ENCODE measurements at places on chromosomes 3 and 15.
A peak's percentile ranks its signal among the peaks of the same experiment; 100 is the strongest.

- no peak for DNase-seq
Measured at GRCh38 chr3:104632521-104632920, 734.2 kb upstream of the ALCAM start.

DNA sequence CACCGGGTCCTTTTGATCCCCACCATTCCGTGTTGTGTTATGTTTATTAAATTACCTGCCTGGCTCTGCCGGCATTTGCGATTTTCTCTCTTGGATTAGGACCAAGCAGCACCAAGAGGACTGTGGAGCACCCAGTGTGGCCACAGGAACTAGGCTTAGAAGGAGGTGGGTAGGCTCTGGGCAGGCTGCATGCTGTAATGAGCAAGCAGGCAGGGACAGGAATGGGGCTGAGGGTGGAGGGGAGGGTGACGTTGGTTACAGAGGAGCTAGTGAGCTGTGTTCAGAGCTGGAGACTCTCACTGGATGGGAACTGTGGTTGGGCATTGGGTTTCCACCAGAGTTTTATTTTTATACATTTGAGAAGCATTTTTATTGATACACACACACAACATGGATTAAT, 7.9 kb upstream of the SCN5A start:
- no peak for DNase-seq

DNA sequence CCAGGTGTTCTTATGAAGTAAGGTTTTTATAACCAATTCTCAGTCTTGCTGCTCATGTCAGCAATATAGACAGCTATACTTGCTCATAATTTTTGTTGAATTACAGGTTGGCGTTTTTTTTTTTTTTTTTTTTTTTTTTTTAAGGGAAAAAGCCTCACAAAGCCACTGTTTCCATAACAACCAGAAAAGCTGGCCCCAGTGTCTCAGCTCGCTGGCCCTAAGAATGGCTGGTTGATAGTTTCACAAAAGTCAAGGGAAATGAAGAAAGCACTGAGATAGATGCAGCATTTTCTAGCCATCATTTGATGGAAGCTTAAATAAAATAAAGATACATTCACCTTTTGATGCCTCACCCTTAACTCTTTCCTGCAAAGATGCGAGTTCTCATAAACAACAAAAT, 121.9 kb downstream of the C3orf70 start:
- no peak for DNase-seq

- DNase-seq, result no peak
Measured at GRCh38 chr3:111069974-111070771, 1.4 kb upstream of the NECTIN3 start.

DNA sequence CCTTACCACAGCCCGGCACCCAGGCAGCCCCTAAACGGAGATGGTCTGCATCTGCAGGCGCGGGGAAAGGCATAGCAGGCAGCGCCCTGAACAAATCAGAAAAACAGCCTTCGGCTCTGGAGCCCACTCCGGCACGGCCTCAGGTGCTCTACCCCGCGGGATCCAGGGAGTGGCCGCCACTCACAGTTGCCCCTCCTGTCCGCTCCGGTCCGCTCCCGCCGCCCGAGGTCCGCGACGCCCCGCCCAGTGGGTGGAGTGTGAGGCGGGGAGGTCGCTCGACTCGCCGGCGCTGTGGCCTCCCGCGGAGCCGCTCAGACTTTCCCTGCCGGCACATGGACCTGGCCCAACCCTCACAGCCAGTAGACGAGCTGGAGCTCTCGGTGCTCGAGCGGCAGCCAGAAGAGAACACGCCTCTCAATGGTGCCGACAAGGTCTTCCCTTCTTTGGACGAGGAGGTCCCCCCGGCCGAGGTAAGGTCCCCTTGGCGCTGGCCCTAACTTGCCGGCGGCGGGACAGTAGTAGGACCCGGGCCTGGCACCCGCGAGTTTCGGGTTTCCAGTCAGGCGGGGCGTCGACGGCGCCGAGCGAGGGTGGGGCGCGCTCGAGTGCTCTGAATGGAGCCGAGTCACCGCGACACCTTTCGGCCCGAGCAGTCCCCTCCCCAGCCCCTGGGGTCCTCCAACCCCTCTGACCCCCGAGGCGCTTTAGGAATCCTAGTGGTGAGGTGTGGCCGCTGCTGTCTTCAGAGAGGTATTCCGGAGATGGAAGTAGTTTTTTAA, at the start of gene C3orf52:
Gene C3orf52 (plus strand): TSS at position 314 of the 779 bp plus-strand sequence. CDS start 19 bp downstream, at position 333.
- DNase-seq, result peak; percentile 38

DNA sequence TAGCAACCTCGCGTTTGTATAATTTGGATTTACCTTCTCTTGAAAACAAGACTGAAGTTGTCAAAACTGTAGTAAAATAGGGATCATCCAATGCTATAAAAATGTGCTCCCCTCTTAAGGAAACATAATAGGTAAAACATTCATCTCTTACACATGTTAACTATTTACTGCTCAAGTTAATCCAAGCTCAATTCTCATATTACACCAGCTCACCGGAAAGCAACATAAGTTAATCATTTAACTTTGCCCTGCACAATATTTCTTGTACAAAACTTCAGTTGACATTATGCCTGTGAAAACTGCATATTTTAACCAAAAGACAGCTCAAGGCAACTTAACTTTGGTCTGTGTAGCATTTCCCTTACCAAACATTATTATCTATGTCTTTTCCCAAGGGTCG, 634.2 kb downstream of the NAALADL2 start:
- DNase-seq, result no peak

- no peak for DNase-seq
Measured at GRCh38 chr15:58377193-58377592, 54.6 kb upstream of the LIPC start.

DNA sequence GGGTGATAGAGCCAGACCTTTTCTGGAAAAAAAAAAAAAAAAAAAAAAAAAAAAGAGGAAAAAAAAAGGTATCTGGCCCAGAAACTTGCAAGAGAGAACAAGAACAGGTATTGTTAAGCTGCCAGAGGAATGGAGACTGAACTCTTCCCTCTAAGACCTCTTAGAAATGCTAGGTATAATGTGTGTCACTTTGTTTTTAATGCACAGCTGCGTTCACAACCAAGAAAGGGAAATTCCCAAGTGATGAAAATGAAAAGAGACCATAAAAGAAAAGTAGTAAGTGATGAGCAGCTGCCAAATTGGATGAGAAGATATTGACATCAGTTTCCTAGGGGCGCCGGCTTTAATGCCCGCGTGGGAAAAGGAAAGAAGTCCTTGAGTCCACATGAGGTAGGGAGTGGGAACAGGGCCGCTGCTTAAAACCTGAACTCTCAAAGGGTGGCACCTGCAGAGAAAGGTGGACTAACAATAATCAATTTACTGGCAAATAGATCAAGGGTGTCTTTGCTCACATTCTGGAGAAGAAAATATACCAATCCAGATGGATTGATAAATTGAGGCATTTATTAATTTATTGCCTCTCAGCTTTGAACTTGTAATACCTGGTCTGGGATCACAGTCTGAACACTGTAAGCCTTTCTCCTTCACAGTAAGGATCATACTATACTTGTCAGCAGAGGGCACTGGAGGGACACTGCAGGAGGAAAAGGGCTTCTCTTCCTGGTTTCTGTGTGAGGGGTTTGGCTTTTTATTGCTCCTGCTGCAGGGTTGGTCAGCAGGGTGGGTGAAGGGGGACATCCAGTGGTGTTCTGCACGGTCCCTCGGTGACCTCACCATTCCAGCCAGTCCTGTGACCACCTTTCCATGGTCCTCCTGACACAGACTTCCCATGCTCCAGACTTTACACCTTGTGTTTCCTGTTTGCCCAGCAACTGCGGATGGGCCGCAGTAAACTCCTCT, 131.6 kb downstream of the AQP9 start:
- no peak for DNase-seq

DNA sequence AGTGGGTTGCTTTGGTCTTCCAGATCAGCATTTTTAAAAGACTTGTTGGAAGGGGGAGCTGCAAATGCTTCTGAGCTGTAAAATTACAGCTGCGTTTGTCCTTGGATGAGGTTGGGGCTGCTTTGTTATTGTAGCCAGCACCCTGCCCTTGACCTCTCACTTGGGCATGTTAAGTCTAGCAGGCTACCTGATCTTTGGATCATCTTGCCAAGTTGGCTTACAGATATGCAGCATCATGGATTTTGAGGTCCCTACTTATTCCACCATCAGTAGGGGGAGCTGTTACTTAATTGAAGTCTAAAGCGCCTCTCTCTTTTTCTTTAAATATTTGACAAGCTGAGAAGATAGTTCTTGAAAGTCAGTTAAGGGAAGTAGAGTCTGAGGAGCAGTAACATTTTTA, 793.0 kb downstream of the MCTP2 start:
- DNase-seq, result no peak

GRCh38 chr15:79897380-79897678, 515 bp upstream of the MTHFS start:
- no peak for DNase-seq

DNA sequence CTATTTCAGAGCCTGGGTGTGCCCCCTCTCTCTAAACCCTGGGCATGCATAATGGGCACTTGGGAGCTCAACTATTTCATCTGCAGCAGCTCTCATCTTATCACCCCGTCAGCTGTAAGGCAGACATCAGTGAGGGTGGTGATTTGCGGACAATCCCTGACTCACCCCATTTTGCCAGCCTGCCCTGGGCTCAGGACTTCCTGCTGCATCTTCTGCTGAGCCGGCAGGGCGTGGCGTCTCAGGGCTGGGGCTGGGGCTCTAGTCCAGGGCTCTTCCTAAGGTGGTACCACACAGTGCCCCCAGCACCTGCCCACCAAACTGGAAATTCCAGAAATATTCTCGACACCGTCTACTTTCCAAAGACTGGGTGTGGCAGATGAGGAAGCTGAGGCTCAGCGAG, 925 bp upstream of the PSTPIP1 start:
- peak; percentile 55 for DNase-seq

DNA sequence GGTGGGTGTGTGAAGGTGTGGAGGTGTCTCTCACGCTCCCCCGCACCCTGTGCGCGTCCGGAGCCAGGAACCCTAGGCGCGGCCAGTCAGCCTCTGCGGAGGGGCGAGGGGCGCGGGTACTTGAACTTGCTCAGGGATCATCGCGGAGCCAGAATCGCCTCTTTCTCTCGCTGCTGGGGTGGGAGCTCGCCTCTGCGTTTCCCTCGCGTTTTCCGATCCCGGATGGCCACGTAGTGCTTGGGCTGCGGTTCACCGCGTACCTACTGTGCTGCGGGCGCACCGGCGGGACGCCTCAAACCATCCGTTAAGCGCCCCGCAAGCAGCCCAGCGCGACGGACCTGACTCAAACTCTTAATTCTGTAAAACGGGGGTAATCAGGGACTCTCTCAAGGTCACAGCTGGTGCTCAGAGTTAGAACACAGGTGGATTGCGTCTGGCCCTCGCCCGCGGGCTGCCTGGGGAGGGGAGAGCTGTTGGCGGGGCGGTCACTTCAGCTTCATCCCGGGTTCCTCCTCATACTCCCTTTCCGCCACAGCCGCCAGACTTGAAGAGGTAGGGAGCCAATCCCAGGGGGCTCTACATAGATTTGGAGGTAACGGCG, 686 bp downstream of the MYRIP start:
- no peak for DNase-seq

DNA sequence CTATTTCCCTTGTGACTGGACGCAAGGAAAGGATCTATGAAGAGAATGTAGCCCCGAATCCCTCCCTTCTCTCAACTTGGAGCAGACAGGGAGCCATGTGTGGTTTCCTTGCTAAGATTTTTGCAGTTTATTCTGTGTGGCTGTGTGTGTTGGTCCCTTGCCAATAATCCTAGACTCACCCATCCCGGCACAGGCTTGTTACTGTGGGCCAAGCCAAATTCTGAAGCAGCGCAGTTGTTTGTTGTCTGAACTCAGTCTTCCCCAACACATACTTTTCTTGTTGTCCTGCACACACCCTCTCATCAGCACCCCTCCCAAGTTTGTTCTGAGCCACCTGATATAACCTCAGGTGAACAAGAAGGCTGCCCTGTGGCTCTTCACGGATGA, 193.3 kb upstream of the CTDSPL start:
- no peak for DNase-seq

GRCh38 chr3:186609247-186609868, 3.5 kb upstream of the AHSG start:
- no peak for DNase-seq

- no peak for DNase-seq
Measured at GRCh38 chr3:83890763-83891135, 1068.0 kb upstream of the CADM2 start.

DNA sequence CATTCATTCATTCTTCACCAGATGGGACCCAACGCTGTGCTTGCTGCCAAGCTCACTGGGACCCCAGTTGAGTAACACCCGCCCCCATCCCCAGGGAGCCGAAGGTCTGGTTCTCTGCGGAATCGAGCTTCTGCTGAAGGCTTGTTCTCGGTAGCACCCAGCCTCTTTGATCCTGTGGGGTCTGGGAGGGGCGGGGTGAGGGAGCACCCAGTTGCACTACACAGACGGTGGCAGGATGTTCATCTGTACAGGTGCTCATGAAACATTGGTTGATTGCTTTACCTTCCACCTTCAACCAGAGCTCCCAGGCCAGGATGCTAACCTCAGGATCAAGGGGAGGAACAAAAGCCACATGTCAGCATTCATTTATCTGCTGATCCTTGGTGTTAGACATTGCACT, 77.7 kb upstream of the RGMA start:
- no peak for DNase-seq

DNA sequence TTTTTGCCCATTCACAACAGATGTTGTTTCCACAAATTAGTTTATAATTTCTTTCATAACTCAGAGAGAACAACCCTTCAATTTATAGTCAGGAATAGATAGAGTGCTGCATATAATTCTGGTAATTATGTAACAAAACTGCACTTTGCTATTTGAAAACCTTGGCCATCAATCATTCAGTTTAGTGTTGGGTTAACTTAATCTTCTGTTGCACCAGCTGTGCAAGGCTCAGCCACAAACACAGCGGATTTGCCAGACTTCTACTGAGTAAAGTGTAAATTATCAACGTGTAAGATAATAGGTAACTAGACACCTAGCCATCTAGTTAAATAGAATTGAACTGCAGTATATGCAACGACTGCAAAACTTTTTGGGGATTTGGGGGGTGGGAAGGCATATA, 1064.3 kb upstream of the EPHA6 start:
- no peak for DNase-seq

DNA sequence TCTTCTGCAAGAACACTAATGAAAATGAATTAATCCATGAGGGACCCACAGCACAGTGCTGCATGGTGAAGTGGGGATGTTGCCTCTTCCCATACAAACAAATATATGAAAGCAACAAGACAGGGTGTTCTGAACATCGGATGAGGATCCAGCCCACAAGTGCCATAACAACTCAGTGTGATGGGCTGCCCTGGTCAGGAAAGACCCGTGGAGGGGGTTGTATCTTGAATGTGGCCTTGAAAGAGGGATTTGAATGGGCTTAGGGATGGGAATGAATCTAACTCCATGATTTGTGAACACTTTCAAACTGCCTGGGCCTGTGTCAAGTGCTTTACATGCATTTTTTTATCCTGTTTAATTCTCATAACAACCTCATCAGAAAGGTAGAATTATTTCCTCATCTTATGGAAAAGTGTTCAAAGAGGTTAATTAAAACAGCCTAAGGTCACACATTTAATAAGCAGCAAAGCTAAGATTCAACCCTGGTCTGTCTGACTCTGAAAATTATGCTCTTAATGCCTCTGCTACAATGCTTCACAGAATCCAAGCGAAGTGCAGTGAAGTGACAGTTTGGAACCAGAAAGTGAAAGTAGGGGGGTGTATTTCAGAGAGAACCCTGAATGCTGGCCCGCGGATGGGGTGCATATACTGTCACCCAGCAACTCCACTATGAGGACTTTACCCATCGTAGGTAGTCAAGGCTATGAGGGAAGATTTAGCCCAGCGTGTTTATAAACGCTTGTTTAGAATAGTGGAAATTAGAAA, 65.6 kb upstream of the HEG1 start:
- no peak for DNase-seq

GRCh38 chr3:49277383-49277775, 347 bp upstream of the C3orf62 start:
- no peak for DNase-seq

Measured in activated T-cell treated with anti-CD3 and anti-CD28 coated beads, Interleukin-2, amount 50 U/mL, for 4 hours (primary cell).